A549 treated with ZK216348 at 1 μM for 4 hours (cell line): ENCODE measurements at places on chromosomes 1 and 21. TPM values are rescaled to one million over a fixed set of nuclear protein-coding genes. Genes with fewer than 3 reads are reported as not detected.

The VSIG8 gene
- total RNA-seq: not detected in 5 replicates

The REG4 gene
- total RNA-seq: not detected in 5 replicates

The LRRC52 gene
- not detected in 5 replicates for total RNA-seq

The HIVEP3 gene
- total RNA-seq: 2.0 to 3.4 TPM (median 3.0 TPM) in 5 replicates

The TNFSF4 gene
- total RNA-seq: 0.04 to 0.09 TPM (median 0.05 TPM) in 3 of 5 replicates, not detected in the others

The AMY1A gene
- not detected in 5 replicates for total RNA-seq

The TCEA3 gene
- total RNA-seq: 0.42 to 0.72 TPM (median 0.46 TPM) in 4 of 5 replicates, not detected in the other

The MFSD2A gene
- total RNA-seq: 3.8 to 5.2 TPM (median 4.3 TPM) in 5 replicates

The HES2 gene
- total RNA-seq: 2.2 to 5.3 TPM (median 4.2 TPM) in 5 replicates

The WNT3A gene
- total RNA-seq: 0.08 TPM in 1 of 5 replicates, not detected in the others

The DTL gene
- 20.3 to 23.8 TPM (median 21.7 TPM) in 5 replicates for total RNA-seq

The C1orf87 gene
- not detected in 5 replicates for total RNA-seq

The KCNH1 gene
- total RNA-seq: 1.9 to 2.7 TPM (median 2.4 TPM) in 5 replicates

The PGBD5 gene
- total RNA-seq: 0.31 to 0.53 TPM (median 0.42 TPM) in 5 replicates

The SLC6A17 gene
- 2.6 to 6.2 TPM (median 4.7 TPM) in 5 replicates for total RNA-seq
